ENCODE measurements at places on chromosomes 7 and 10.

GRCh38 chr10:114953047-114953446 is 15.1 kb downstream of the TRUB1 start:
- no peak for DNase-seq
- H3K4me3 ChIP-seq: no peak overlapping the region
- no peak overlapping the region for H3K27ac ChIP-seq
- peaks cover 52% of the 10 kb centered on the region for H3K36me3 ChIP-seq
- no peaks in the 10 kb centered on the region for H3K4me1 ChIP-seq
- H3K27me3 ChIP-seq: no peaks in the 10 kb centered on the region

GRCh38 chr10:79180414-79181221 is 111.9 kb downstream of the ZMIZ1 start:
- DNase-seq: no peak
- H3K4me3 ChIP-seq: no peak overlapping the region
- peaks cover 13% of the 10 kb centered on the region for H3K4me1 ChIP-seq
- no peaks in the 10 kb centered on the region for H3K36me3 ChIP-seq
- H3K27ac ChIP-seq: no peak overlapping the region
- no peaks in the 10 kb centered on the region for H3K27me3 ChIP-seq

GRCh38 chr7:135169964-135170273 is 588 bp downstream of the CYREN start:
- no peaks in the 10 kb centered on the region for H3K27me3 ChIP-seq
- peak overlapping the region; percentile 77 for H3K4me3 ChIP-seq
- peak overlapping the region; percentile 93 for H3K27ac ChIP-seq
- no peak for DNase-seq
- H3K4me1 ChIP-seq: peaks cover 8% of the 10 kb centered on the region

GRCh38 chr7:88169717-88170320 is 50.0 kb downstream of the SRI start:
- no peak overlapping the region for H3K27ac ChIP-seq
- no peaks in the 10 kb centered on the region for H3K36me3 ChIP-seq
- H3K27me3 ChIP-seq: no peaks in the 10 kb centered on the region
- no peak for DNase-seq
- no peak overlapping the region for H3K4me3 ChIP-seq

DNA sequence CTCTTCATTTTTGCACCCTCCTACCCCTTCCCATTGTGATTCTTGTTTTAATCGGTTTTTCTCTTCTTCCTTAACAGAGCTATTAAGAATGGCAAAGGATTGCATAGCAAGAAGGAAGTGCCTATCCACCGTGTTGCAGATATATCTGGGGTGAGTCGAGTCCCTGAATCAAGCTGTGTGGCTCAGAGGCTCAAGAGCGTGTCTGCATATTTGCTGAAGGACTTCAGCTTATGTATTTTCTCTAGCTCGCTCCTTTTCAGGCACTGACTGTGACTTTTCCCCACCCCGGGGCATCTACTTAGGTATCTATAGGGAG is 126.6 kb downstream of the LRRC4 start:
- H3K27ac ChIP-seq: no peak overlapping the region
- no peaks in the 10 kb centered on the region for H3K27me3 ChIP-seq
- DNase-seq: no peak
- no peaks in the 10 kb centered on the region for H3K4me1 ChIP-seq
- peaks cover 12% of the 10 kb centered on the region for H3K36me3 ChIP-seq

DNA sequence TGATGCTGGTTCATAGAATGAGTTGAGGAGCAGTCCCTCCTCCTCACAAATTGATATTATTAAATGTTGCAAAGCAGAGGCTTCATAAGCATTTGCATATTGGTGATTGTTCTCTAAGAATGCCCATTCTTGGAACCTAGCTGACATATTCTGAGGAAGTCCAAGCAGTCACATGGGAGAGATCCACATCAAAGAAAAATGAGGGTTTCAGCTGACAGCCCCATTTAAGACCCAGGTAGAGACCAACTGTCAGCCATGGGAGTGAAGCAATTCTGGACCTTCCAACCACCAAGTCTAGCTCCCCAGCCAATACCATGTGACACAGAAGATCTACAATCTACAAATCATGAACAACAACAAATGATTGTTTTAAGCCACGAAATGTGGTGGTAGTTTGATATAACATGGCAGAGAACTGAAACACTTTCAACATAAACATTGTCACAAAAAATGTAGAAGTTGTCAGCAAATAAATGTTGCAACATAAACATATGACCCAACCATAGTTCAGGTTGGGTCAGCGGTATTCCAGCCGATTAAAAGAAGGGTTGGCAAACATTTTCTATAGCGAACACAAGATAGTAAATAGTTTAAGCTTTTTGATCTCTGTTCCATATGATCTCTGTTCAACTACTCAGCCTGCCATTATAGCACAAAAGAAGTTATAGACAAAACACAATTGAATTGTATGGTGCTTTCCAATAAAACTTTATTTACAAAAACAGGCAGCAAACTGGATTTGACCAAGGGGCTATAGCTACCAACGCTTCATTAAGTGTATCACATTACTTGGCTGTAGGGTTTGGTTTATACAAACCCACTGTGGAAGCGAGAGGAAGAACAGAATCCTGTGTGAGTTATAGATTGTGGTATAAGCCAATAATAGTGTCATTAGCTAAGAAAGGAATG is 41.4 kb upstream of the MPP7 start:
- no peaks in the 10 kb centered on the region for H3K27me3 ChIP-seq
- no peak overlapping the region for H3K4me3 ChIP-seq
- H3K36me3 ChIP-seq: 0 out of 2 replicates have a peak, but pooled peaks cover 5% of the 10 kb centered on the region
- DNase-seq: no peak
- H3K4me1 ChIP-seq: no peaks in the 10 kb centered on the region
